Stimulated activated CD8-positive, alpha-beta memory T cell treated with anti-CD3 and anti-CD28 coated beads, Interleukin-4, amount 100 ng/mL, for 4 hours (primary cell): ENCODE measurements at places on chromosomes 7 and 10.

DNA sequence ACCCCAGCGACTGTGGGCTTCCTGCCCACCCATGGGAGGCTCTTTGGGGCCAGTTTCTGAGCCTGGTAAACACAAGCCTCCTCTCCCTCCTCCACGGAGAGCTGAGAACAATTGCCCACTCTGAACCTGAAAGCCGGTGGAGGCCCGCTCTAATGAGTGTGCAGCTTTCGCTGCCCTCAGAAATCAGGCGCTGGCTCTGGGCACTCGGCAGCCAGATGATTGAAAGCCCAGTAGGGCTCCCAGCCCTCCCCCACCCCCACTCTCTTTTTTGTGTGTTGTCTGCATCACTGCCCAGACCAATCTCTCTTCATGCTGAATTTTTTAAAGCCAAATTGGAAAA is 438.9 kb downstream of the RPS24 start:
- no peak for DNase-seq

GRCh38 chr7:137818036-137818435 is 28.7 kb downstream of the DGKI start:
- no peak for DNase-seq

- no peak for DNase-seq
Measured at GRCh38 chr7:76357475-76358010, 1.2 kb downstream of the YWHAG start.

DNA sequence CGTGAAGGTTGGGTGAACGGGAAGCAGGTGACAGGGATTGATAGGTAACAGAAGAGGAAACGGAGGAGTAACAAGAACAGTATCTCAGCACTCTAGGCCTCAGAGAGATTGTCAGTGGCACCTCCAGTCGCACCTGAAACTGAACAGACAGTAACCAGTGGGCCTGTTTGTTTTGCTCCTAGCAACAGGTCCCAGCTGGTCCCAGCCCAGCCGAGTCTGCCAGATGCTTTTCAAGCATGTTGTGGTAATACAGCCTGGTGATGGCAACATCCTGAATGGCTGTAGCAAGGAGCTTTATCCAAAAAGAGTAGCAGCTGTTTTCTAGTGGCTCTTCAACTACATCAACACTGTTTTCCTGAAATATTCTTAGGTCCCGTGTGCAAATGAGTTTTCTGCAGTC is 4.7 kb downstream of the CACNB2 start:
- no peak for DNase-seq

DNA sequence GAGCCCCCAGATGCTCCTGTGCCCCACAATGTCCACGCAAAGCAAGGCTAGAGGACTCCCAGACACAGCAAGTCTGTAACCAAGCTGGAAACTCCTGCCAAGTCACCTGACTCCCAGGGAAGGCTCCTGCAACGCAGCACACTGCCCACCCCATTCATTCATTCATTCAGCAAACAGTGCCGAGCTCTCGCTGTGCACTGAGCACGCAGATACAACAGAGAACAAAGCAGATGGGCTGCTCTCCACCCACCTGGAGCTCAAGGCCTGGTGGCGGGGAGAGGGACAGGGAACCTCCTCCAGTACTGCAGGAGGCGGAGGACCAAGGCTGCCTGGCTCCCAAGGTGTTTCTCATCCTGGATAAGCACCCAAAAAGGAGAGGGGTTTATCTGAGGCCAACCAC is 8.6 kb downstream of the KCNH2 start:
- no peak for DNase-seq

DNA sequence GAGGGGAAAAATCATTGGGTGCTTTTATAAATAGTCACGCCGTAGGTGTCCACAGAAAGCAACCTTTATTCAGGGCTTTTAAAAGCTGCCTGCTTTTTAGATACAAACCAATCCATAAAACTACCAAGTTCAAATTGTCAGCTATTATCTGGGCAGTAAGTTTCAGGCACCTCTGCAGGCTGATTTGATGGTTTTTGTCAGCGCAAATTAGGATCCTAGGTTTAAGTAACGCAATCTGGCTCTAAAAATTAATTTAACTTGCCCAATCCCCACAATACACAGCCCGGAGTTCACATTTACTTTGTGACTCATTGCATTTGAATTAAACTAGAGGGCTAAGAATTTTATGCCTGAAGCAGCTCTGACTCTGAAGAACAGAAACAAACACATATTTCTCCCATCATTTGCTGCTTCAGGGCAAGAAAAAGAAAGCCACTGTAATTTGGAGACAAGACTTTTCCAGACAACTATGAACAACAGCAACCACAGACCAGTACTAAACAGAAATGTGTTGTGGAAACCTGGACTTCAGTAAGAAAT is 43.3 kb downstream of the NRP1 start:
- no peak for DNase-seq

GRCh38 chr10:9209105-9209798 is 1154.8 kb downstream of the GATA3 start:
- peak; percentile 77 for DNase-seq

DNA sequence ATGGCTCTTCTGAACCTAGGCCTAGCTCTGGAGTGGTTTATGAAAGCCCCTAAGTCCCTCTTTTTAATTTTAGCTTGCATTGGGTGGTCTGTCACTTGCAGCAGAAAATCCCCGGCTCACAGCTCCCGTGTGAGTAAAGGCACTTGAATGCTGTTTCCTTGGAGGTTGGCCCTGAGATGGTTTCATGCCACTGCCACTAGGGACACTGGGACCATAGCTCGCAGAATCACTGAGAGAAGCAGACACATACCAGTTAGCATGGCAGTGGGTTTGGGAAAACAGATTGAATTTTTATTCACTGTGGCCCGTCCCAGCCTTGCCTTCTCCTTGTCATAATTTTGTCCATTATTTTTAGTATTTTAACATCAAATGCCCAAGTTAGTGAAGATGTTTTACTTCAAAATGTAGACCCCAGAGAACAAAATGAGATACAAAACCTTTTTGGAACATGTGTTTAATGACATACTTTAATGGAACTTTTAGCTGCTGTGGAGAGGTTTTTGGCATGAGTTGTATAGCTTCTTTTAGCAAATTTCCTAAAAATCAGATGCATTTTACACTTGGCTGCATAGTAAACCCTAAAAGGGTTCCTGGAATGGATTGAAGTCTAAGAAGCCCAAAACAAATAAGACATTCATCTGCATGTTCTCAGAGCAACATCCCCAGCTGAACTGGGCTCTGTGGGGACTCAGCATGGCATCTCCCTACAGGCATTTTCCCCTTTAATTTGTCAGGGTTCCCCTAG is 259.7 kb upstream of the PITRM1 start:
- no peak for DNase-seq

- no peak for DNase-seq
Measured at GRCh38 chr7:158446281-158446680, 141.3 kb downstream of the PTPRN2 start.

DNA sequence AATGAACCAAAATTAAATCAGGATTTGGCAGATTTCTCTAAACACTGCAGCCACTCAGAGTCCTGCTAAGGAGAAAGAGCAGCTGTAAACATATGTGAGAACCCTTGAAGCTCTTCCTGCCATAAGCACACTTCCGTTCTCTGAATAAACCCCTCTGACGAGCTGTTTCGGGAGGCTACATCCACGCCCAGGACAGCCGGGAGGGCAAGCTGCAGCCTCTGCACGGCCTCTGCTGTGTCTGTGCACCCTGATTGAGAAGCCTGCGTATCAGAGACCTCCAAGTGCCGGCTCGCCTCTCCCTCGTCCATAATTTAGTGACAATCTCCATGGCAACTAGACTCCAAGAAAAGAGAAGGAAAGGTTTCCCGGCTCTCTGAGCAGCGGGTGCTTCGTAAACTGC is 114.4 kb downstream of the PTPRN2 start:
- no peak for DNase-seq

DNA sequence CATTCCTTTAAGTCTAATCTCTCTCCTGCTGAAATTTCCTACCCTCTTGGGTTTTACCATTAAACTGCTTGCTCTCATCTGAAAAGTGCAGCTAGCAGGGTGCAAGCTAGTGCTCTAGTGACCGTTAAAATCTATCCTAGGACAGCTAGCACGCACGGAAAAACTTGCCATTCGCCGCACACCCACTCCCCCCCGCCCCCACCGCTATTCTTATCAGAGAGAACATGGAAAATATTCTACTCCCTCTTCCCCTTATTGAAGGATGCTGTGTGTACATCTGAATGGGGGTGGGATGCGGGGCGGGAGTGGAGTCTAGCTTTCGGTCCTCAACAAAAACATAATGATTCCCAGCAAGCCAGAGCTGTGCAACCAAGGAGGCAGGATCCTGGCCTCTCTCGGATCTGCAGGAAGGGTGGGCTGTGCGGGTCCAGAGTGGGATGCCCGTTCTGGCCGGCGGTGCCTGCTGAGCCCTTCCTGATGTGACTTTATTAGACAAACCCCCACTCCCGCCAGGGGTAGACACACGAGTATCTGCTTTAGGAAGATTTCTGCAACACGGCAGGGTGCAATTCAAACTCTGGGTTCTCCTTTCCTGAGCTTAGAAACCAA is 1.1 kb upstream of the ADRA2A start:
- DNase-seq, result no peak

GRCh38 chr10:43940898-43941837 is 292.5 kb upstream of the ZNF32 start:
- no peak for DNase-seq

GRCh38 chr7:96734343-96734742 is 24.7 kb upstream of the SEM1 start:
- DNase-seq, result no peak

GRCh38 chr10:30529373-30529998 is 95.5 kb downstream of the MAP3K8 start:
- DNase-seq, result peak; percentile 62

- DNase-seq, result no peak
Measured at GRCh38 chr10:50396491-50397311, 145.4 kb upstream of the ASAH2 start.

DNA sequence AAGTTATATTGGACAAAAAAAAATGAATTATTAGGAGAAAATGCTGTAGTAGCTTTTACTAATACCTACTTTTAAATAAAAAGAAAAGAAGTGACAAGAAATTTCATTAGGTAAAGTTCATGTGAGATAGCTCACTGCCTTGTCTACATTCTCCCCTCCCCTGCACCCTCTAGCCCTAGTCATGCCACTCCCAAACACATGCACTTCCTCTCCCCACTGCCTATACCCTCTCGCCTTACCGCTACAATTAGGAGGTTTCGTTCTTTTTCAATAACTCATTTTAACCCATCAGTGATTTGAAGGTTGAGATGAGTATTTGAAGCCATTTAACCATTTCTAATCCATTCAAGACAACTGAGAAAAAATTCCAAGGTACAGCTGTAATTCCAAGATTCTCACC is 75.3 kb downstream of the HIBADH start:
- DNase-seq, result no peak

- DNase-seq, result peak; percentile 10
Measured at GRCh38 chr7:30135301-30136116, 723 bp downstream of the MTURN start.

DNA sequence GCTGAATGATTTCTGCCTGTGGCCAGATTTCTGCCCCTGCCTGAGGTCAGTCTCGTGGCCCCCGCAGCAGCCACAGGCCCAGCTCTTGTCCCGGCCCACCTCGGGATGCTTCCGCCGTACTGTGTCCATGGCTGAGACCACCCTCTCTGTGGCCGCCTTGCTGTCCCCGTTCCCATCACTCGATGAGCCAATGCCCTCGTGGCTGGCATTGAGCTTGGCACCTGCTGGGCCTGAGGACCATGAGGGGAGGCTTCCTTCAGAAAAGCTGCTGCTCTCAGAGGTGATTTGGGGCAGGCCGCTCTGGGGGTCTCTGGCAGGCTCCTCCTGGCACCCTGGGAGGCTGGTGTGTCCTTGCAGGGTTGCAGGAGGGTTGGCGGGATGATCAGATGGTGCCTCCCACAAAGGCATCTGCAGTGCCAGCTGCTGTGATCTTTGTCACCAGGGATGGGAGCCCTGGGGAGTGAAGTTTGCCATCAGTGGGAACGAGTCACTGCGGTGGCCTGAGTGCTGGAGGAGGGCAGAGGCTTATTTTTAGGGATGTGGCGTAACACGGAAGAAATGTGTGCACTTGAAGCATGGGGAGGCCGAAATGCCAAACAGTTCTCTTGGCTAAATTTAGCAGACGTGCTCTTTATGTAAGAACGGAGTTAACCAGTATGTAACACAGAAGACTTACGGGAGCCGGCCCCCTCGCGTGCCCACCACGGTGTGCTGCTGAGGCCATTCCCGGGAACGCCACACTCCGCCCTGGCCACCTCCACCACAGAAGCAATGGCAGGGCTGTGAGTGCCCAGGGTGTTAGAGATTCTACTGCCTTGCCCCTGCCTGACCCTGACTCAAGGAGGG is 47.7 kb downstream of the VIPR2 start:
- no peak for DNase-seq
